ENCODE measurements at places on chromosomes 3 and 15.

- no peak for DNase-seq
Measured at GRCh38 chr3:159829539-159830227, 159.0 kb upstream of the IL12A start.

GRCh38 chr3:111592143-111592542, 3.0 kb downstream of the ZBED2 start:
- DNase-seq = no peak

GRCh38 chr3:102181175-102181920, 253.5 kb upstream of the ZPLD1 start:
- DNase-seq = no peak

- DNase-seq = no peak
Measured at GRCh38 chr3:76888856-76889255, 151.0 kb upstream of the ROBO2 start.

DNA sequence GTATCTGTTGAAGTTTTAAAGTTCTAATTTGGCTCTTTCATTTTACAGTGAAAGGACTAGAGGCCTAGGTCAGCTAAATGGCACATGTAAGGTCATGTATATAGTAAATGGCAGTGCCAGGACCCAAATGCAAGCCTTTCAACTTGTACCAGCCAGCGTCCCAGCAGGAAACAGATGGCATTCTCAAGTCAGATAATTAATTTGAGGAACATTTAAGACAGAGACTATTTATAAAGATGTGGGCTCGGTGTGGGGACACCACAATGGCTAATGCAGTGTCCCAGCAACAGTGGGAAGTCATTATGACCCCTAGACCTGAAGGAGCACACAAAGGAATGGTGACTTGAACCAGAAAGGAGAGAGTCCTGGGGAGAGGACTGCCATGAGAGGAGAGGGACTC, 6.1 kb downstream of the MINDY4B start:
- DNase-seq = no peak

DNA sequence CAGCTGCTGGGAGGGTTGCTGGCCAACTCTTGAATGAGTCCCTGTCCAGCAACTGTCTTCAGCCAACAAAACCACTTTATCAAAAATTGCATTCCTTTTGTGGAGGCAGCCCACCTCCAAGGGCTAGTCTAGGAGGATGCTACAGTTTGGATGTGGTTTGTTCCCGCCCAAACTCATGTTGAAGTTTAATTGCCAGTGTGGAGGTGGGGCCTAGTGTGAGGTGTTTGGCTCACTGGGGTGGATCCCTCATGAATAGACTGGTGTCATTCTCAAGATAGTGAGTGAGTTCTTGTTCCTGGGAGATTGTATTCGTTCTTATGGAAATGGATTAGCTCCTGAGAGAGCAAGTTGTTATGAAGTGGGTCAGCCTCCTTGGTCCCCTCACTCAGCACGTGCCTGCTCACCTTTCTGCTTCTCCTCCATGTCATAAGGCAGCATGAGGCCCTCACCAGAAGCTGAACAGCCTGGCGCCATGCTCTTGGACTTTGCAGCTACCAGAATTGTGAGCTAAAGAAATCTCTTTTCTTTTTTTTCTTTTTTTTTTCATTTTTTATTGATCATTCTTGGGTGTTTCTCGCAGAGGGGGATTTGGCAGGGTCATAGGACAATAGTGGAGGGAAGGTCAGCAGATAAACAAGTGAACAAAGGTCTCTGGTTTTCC, 4.2 kb upstream of the RFC4 start:
- DNase-seq = no peak

DNA sequence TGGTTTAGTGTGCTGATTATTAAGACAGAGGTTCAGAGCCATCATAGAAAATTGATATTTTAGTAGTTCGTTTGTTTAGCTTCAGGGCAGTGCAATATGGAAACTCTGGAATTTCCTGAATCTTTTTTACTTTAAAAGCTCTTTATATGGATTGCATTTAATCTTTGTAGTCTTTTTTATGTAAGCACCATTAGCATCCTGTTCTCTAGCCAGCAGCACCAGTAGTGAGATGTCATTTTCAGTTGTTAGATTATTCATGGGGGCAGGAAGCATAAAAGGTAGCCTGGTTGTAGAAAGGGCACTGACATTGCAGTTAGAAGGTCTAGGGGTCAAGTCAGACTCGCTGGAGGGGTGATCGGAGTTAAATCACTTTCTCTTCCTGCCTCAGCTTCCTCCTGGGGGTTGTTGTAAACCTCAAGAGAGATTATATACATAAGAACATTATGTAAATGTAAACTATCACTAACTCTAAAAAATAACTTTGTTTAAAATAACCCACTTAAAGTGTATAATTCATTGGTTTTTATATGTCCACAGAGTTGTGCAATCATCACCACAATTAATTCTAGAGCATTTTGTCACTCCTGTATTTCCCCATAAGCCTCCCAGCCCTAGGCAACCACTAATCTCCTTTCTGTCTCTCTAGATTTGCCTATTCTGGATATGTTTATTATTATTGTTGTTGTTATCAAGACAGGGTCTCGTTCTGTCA, 31.4 kb upstream of the ITPKA start:
- no peak for DNase-seq

DNA sequence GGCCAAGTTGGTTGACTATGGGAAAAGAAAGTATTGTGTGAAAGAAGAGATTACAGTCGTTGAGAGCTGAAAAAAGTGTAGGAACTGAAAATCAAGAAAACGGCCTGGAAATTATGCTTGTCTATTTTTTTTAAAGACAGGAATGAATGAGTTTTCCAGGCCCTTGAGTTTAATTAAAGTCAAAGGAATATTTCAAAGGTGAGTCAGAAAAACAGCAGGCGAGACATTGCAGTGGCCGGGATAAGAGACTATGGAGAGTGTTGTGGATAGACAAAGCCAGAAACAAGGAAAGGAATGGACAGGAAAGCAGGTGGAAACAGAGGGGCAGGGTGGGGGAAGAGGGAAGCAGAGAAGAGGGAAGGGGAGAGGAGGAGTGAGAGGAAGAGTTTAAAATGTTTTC, 275.1 kb upstream of the LRTM1 start:
- no peak for DNase-seq

DNA sequence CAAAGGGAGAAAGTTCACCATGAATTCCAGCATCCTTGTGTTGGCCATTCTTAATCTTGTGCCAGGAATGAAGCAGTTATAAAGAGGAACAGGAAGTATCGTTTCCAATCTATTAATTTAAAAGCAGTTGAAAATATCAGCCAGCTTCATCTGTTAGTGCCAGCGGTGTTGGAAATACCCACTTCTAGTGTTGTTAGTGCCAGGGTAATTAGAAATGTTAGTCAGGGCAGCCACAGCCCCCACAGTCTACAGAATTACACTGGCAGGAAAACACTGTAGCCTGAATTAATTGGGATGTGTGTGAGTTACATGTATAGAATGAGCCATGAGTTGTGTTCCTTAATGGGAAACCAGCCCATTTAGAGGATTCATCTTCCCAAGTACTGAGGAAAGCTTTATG, 127.8 kb downstream of the GHSR start:
- no peak for DNase-seq

GRCh38 chr3:161333696-161334095, 37.6 kb downstream of the SPTSSB start:
- DNase-seq = no peak

DNA sequence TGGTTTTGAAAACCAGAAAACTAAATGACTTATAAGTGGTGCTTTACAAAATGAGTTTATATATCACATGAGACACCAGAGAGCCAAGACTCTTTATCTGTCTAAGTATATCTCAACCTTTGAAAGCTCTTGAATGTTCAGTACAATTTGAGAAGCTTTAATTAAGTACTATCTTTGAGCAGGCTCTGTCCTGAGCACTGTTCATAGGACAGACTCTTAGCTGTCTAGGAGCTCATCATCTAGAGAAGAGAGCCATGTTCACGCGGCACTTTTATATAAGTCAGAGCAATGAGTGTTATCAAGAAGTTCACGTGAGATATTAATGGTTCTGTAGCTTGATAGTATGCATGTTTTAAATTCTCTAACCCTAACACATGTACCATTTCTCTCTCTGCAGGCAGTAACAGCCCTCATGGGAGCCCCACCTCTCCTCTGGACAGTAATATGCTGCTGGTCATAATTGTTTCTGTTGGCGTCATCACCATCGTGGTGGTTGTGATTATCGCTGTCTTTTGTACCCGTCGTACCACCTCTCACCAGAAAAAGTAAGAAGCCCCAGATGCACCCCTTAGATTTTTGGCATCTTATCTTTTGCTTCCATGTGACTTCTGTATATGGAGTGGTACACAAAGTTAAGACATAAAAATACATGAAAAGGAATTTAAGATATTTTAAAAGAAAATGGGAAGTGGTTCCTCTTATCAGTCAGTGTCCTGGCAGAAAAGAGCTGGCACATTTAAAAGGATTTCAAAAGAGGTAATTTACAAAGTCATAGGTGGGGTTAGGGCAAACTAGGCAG, 86.0 kb downstream of the HCN4 start:
- DNase-seq = no peak

- DNase-seq = no peak
Measured at GRCh38 chr3:45981346-45982074, 14.1 kb downstream of the FYCO1 start.

DNA sequence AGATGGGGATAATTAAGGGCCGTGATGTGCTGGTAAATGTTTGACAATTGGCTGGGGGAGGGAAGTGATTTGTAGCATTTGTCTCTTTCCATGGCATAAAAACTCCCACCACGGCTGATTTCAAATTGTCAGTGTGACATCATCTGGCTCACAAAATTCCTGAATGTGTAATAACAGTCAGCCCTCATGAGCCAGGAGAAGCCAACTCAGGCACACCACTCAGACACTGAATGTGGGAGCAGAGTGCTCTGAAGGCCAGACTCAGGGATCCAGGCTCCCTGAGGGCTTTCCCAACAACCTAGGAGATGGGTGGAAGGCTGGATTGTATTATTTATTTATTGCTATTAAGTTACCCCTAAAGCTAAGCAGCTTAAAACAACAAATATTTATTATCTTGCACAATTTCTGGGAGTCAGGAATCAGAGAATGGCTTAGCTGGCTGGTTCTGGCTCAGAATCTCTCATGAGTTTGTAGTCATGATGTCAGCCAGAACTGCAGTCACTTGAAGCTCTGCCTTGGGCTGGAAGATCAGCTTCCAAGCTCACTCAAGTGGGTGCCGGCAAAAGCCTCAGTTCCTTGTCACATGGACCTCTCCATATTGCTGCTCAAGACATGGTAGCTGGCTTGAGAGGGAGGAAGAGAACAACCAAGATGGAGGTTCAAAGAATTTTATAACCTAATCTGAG, 6.5 kb upstream of the CPEB1 start:
- no peak for DNase-seq

GRCh38 chr3:141553055-141553454, 66.2 kb downstream of the RASA2 start:
- no peak for DNase-seq

- peak; percentile 66 for DNase-seq
Measured at GRCh38 chr3:79018671-79019136, 749.1 kb downstream of the ROBO1 start.

DNA sequence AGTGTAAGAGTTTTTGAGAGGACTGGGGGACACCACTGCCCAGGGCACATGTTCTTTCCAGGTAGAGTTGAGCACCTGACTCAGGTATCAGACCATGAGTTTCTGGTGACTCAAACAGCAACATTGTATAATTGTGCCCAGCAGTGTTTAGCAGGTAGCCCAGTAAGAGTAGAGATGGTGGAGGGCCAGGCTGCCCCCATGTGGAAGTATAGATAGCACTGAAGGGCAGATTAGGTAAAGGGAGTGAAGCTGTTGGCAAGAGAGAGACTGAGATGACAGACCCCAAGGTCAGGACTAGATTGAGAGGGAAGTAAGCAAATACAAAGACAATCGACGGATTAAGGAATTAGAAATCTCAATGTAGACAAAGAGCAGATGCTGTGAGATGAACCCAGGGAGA, 74.6 kb downstream of the TRIM42 start:
- DNase-seq = no peak

GRCh38 chr3:113536627-113537101, 4.3 kb downstream of the SIDT1 start:
- DNase-seq = no peak

GRCh38 chr15:67914537-67915460, 75.0 kb upstream of the RNU6-1 start:
- no peak for DNase-seq

DNA sequence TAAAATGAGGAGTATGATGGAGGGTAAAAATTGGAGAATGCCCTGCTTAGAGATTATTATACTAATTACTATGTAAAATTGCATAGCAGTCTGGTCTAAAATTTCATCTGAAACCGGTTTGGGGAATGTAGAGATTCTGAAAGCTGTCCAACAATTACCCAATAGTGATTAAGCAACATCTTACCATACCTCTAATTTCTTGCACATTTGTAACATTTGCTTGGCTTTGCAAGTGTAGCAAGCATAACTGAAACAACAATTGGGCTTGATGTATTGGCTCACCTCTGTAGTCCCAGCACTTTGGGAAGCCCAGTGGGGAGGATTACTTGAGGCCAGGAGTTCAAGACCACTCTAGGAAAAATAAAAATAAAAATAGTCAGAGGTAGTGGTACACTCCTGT, 17.4 kb downstream of the AADACL2 start:
- no peak for DNase-seq

GRCh38 chr15:75723847-75724660, 11.4 kb upstream of the CSPG4 start:
- no peak for DNase-seq

GRCh38 chr3:184717399-184717983, 5.6 kb upstream of the MAGEF1 start:
- DNase-seq = no peak

DNA sequence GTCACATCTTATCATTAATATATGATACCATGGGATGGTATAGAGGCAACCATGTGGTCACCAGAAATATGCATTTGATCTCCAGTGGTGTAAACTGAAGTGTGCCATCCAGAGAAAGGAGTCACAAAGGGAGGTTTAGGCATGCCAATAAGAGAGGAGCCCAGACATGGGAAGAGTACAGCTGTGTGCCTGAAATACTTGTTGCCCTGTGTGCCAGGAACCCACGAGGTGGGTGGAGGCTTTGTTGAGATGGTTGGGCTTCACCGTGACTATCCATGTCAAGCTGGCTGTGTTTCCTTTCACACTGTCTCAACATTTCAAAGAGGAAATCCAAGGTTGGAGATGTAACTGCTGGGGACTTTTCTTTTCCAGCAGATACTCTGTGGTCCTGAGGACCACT, 43.5 kb downstream of the CACNA2D3 start:
- no peak for DNase-seq

- DNase-seq = no peak
Measured at GRCh38 chr3:129536374-129536667, 6.7 kb upstream of the H1-8 start.

- DNase-seq = no peak
Measured at GRCh38 chr3:54604495-54604894, 323.4 kb downstream of the LRTM1 start.

DNA sequence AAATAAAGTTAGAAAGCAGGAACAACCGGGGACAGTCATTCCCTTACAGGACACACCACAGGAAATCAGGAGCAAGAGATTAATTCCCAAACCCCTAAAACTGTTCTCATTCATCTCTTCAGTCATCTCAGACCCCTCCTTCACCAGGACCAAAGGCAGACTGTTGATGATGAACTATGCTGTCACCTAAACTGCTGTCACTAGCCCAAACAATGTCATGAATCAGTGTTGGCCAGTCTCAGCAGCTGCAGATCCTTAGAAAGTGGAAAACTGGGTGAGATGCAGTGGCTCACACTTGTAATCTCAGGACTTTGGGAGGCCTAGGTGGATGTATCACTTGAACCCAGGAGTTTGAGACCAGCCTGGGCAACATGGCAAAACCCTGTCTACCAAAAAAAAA, 909.6 kb downstream of the ROBO1 start:
- DNase-seq = no peak

Data from activated naive CD8-positive, alpha-beta T cell treated with anti-CD3 and anti-CD28 coated beads, Interleukin-2, amount 10 ng/mL, durations not matched to agents 7 days and 5 days (primary cell).